ENCODE measurements at places on chromosomes 5 and 9.
A peak's percentile ranks its signal among the peaks of the same experiment; 100 is the strongest.

DNA sequence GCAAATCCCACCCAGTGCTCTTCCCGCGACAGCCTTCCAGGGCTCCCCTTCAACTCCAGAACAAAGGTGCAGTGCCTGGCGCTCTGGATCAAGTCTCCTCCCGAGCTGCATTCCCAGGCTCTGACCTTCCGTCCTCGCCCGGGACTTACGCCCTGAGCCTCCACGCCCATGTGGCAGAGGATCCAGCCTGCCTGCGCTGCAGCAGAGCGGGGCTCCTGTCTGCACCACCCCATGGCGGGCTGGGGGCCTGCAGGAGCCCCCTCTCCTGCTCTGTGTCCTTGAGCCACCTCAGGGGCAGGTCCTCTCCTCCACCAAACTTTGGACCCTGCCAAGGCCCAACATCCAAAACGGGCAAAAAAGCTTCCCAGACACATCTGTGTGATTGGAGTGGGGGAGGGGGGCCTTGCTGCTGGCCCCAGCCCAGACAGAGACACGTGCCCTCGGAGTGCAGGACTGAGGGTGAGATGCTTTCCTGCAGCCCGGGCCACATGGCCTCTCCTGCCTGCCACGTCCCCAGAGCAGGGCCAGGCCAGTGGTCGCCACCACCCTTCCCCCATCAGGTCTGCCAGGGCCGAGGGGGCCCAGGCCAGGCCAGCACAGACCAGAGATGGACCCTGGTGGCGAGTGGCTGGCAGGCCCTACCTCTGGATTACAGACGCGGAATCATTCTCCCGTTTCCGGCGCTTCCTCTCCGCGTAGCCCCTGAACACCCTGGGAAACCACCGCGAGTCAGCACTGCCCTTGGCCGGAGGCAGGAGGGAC is 4.4 kb downstream of the NSMF start:
- DNase-seq = peak; percentile 13

GRCh38 chr9:90219548-90220118 is 423.0 kb downstream of the DIRAS2 start:
- DNase-seq = peak; percentile 22

DNA sequence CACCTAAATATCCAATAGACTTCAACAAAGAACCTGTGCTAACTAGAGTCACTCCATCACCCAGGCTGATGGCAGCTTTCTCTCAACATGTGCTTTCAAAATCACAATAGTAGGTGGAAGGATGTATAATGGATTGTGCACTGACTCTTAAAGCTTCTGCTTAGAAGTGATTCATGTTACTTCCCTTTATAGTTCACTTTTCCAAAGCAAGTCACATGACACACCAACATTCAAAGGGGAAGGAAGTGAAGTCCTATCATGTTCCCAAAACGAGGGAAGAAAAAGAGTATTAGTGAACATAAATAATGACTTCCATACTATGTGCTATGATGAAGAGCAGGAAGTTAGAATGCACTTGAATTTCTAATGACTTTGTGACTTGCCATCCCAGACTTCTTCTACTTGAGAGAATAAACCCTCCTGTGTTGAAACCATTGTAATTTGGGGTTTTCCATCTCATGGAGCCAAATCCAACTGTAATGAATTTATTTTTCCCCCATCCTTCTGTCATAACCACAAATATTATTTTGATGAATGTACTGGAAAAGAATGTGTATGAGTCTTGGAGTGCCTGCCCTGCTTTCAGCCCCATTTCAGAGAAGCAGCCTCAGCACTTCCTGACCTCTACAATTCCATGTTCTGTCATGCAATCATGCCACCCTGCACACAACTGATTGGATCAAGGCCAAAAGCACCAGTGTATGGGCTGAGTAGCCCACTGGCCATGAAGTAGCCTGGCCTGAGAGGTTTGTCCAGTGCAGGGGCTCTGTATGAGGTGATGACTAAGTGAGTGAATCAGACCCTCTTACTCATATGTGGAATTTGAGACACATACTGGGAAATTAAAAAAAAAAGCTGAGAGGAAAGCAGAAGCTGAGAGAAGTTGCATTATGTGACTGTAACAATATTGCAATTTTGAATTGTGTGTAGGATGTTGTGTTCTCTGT is 525.9 kb upstream of the CLINT1 start:
- no peak for DNase-seq

GRCh38 chr9:131869348-131869747 is 129.5 kb upstream of the RAPGEF1 start:
- no peak for DNase-seq

DNA sequence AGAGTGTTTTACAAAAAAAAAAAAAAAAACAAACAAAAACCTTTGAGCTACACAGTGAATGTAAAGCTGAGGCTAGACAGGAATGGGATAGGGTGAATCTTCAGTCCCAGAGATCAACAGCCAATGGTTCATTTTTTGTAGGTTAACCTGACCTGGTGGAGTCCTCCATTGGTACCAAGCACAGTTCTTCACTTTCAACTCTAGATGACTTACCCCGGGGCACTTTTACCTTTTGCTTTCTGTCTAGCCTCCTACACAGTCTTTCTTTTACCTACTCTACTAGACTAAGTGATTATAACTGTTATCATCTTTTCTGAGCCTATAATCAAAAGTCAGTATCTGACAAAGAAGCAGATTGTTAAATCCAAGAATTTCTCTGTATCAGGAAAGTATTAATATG is 50.9 kb downstream of the ANXA2R start:
- DNase-seq = no peak

DNA sequence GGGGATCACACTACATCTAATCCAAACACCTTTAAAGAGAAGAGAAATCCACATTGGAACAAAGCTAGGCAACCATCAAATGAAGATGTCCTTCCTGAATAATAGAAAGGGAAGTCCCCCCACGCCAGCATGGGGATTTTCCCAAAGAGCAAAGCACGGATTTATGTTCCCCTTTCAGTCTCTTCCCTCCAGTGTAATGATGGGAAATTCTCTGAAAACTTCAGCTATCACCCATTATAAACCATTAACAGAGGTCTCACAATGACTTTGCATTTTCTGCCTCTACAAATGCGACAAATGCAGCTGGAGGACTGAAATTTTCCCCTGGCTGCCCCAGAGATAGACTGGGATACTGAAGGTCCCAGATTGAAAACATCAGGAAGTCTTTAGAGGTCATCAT is 368.7 kb downstream of the EFNA5 start:
- DNase-seq = no peak

DNA sequence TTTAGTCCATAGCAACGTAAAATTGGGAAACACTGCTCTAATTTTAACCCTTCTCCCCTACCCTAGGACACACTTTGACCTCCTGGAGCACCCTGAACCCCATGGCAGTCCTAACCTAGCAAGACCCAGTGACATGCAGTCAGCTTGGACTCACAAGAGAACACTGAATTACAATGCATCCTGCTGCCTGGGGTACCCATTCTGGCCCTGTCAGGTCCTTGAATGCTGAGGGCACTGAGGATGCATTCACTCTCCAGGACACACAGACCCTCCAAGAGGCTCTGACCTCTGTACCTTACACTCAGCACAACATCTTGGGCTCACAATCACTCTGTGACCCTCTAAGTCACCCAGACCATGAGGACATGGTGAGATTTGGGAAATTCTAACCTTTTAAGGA is 1.8 kb upstream of the PROP1 start:
- no peak for DNase-seq

- peak; percentile 16 for DNase-seq
These were observed 1.0 kb upstream of the SAP30L start for GRCh38 chr5:154444556-154445421.

DNA sequence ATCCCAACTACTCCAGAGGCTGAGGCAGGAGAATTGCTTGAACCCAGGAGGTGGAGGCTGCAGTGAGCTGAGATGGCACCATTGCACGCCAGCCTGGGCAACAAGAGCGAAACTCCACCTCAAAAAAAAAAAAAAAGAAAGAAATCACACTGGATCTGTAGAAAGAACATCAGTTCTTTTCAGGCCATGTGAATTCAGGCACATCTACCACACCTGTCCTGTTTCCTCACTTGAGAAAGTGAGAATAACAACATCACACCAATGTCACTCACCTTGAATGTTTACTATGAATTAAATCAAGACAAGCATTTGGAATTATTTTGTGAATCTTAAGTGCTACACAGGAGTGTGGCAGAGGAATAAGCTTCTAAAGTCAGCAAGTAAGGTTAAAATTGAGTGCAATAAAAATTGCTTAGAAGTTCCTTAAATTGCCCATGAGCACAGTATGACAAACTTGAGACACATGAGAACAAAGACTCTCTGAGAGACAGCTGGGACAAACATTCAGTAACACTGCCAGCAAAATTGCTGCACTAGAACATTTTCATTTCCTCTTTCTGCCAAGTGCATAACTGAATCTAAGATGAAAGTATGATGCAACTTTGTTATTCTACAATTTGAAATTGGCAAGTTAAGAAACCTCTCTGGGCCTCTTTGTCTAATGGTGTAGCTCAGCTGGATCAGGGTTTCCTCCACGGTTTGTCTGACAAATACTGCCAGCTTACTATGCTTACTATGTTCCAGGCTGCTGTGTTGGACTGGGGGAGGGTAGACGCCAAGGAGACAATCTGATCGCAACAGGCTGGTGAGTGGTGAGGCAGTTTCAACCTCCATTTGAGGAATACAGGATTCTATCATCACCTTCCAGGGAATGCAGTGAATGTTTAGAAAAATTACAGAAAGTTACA is 1.9 kb upstream of the RIC1 start:
- DNase-seq = peak; percentile 39
